ENCODE measurements at places on chromosomes 5 and 9. TPM values are rescaled to one million over a fixed set of nuclear protein-coding genes. Genes with fewer than 3 reads are reported as not detected.

The SLCO4C1 gene
- total RNA-seq, result 6.7 TPM

The GNE gene
- 10.9 TPM for total RNA-seq

The SLC6A18 gene
- not detected for total RNA-seq

- DNase-seq, result no peak
- H3K4me3 ChIP-seq, result no peak overlapping the region
- H3K36me3 ChIP-seq, result no peaks in the 10 kb centered on the region
- H3K4me1 ChIP-seq, result peaks cover 11% of the 10 kb centered on the region
- no peaks in the 10 kb centered on the region for H3K27me3 ChIP-seq
Observed at GRCh38 chr5:54274944-54275343, 35.4 kb downstream of the ARL15 start.

DNA sequence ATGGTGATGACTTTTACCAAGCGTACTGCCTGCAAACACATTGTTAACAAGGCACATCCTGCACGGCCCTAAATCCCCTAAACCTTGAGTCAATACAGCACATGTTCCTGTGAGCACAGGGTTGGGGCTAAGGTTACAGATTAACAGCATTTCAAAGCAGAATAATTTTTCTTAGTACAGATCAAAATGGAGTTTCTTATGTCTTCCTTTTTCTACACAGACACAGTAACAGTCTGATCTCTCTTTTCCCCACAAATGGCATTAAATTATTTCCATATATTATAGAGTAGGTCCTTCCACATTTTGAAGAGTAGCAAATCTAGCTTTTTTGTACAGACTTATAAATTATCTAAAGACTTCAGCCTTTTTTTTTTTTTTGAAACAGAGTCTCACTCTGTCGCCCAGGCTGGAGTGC, 1.6 kb upstream of the TMEM141 start:
- no peak for DNase-seq
- H3K36me3 ChIP-seq, result no peaks in the 10 kb centered on the region
- H3K27ac ChIP-seq, result no peak overlapping the region
- H3K27me3 ChIP-seq, result no peaks in the 10 kb centered on the region
- peaks cover 4% of the 10 kb centered on the region for H3K4me1 ChIP-seq
- no peak overlapping the region for H3K4me3 ChIP-seq

GRCh38 chr9:34717996-34718614, 8.2 kb upstream of the CCL21 start:
- H3K27me3 ChIP-seq, result no peaks in the 10 kb centered on the region
- H3K27ac ChIP-seq, result no peak overlapping the region
- H3K4me3 ChIP-seq, result no peak overlapping the region
- no peaks in the 10 kb centered on the region for H3K4me1 ChIP-seq
- no peak for DNase-seq

DNA sequence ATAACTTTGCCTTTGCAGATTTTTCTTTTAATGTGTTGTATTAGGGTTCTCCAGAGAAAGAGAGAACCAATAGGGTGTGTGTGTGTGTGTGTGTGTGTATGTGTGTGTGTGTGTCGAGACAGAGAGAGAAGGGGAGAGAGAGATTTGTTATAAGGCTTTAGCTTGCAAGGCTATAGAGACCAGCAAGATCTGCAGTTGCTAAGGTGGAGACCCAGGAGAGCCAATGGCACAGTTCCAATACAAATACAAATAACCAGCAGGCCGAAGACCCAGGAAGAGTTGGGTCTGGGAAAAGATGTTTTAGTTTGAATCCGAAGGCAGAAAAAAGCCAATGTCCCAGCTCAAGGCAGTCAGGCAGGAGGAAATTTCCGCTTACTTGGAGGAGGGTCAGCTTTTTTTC, 23.0 kb downstream of the TMOD1 start:
- H3K36me3 ChIP-seq, result no peaks in the 10 kb centered on the region
- H3K4me1 ChIP-seq, result peaks cover 16% of the 10 kb centered on the region
- DNase-seq, result no peak
- no peaks in the 10 kb centered on the region for H3K27me3 ChIP-seq

- no peak for DNase-seq
- no peaks in the 10 kb centered on the region for H3K27me3 ChIP-seq
- no peak overlapping the region for H3K27ac ChIP-seq
- H3K4me1 ChIP-seq, result peaks cover 12% of the 10 kb centered on the region
- peak overlapping the region; percentile 78 for H3K4me3 ChIP-seq
Observed at GRCh38 chr5:31530541-31531265, 1.2 kb downstream of the DROSHA start.

All from GM23338 (cell line).